Fibroblast of pulmonary artery (primary cell): ENCODE measurements at places on chromosomes 12 and 14.
A peak's percentile ranks its signal among the peaks of the same experiment; 100 is the strongest.

GRCh38 chr12:119423285-119423684, 88.8 kb downstream of the CCDC60 start:
- no peak for DNase-seq

- no peak for DNase-seq
Observed at GRCh38 chr14:31207287-31207754, 272 bp downstream of the HECTD1 start.

- DNase-seq: no peak
Observed at GRCh38 chr14:32081901-32082300, 4.8 kb downstream of the ARHGAP5 start.

DNA sequence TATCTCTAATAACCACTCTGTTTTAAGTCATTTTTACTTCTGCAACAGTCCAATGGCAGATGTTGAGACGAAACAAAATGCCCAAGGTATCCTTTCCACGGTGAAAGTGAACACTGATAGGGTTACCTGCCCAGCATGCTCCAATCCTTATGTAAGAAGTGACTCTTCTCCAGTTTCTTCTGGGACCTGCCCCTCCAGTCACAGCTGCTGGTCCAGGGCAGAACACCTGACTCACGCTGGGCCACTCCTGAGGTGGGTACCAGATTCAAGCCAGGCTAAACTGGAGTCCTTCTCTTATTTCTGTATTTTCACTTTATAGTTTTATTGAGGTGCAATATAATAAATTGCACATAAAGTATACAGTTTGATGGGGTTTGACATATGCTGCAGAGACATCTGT, 16.7 kb downstream of the NT5DC3 start:
- DNase-seq: no peak

- DNase-seq: no peak
Observed at GRCh38 chr14:50832935-50833630, 2.1 kb upstream of the NIN start.

DNA sequence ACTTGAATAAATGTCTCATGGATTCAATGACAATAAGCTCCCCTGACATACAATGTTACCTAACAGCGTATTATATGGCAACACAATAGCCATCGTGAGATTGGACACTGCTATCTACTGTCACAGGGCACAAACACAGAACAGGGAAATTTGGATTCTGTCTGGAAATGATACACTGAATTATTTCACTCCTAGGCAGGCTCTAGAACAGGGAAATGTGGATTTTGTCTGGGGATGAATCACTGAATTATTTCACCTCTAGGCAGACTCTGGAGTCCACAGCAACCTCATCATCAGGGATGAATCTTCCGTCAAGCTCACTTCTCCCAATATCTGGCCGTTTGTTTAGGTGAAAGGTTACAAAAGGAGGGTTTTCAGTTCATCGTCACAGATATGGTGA, 288.8 kb downstream of the TMEM132D start:
- DNase-seq: no peak

GRCh38 chr12:57454566-57455373, at the start of gene INHBE:
INHBE (plus strand) TSS chr12:57455307; CDS start chr12:57455537, 230 bp downstream.
- DNase-seq: peak; percentile 73

GRCh38 chr12:68240975-68241374, 12.4 kb downstream of the IL22 start:
- DNase-seq: no peak

DNA sequence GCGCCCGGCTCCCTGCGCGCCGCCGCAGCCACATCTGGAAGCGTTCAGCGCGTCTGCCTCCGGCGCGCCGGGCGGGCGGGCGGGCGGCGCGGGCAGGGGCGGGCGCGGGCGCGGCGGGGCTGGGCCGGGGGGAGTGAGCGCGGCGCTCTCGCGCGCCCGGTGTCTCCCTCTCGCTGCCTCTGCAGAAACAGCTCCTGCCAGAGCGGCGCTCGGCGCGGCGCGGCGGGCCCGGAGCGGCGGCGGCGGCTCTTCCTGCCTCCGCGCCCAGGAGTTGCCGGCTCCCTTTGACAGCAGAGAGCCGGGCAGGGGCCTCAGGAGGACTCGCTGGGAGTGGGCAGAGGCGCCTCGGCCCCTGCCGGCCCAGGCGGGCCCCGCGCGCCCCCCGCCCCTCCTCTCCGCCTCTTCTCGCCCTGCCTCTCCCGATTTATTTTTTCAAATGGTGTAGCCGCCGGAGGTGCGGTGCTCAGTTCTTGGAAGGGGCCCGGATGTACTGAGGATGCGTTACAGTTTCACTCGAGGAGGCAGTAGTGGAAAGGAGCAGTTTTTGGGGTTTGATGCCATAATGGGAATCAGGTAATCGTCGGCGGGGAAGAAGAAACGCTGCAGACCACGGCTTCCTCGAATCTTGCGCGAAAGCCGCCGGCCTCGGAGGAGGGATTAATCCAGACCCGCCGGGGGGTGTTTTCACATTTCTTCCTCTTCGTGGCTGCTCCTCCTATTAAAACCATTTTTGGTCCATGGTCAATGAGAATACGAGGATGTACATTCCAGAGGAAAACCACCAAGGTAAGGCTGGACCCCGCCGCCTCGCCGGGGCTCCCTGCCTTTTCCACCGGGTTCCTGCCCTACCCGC, at the start of gene CACNA1C:
Gene CACNA1C (plus strand): TSS at position 162 of the 853 bp plus-strand sequence. CDS start 576 bp downstream, at position 738.
- DNase-seq: peak; percentile 37

- DNase-seq: peak; percentile 85
Observed at GRCh38 chr12:42421844-42422779, 96.1 kb downstream of the PPHLN1 start.

DNA sequence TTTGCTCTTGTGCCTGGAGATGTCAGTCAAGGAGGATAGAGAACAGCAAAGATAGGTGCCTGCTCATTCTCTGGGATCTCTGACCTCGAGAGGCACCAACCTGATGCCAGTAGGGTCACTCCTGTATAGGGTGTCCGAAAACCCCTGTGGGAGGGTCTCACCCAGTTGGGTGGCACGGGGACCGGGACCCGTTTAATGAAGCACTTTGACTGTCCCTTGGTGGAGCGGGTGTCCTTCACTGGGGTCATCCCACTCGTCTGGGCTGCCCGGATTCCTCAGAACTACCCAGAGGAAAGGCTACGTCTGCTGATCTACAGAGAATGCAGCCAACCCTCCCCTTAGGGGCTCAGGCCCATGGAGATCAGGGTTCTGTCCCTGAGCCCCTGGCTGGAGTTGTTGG, 157.6 kb downstream of the CAPZA3 start:
- no peak for DNase-seq

GRCh38 chr12:9361879-9362326, 153.7 kb upstream of the PZP start:
- no peak for DNase-seq

DNA sequence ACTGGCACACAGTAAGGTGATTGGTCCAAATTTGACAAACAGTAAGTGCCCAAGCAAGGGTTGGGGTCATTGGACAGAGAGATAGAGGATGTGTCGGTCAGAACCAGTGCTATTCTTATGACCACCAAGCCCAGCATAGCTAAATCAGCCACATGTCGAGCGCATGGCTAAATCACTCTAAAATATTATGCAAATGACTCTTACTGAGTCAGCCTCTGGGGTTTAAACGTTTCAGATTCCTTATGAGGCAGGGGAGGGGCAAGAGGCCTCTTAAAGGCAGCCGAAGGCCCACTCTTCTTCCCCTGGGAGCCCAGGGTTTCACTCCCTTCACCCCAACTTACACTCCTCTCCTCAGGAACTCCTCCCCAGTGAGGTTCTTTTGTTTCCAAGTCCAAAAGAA, 603 bp upstream of the ENDOU start:
- DNase-seq: peak; percentile 66

- no peak for DNase-seq
Observed at GRCh38 chr14:105135700-105136395, 32.7 kb downstream of the JAG2 start.

- DNase-seq: peak; percentile 11
Observed at GRCh38 chr12:23950775-23951451, 1.4 kb upstream of the SOX5 start.

GRCh38 chr12:121400332-121401139, 618 bp downstream of the RNF34 start:
- peak; percentile 30 for DNase-seq

DNA sequence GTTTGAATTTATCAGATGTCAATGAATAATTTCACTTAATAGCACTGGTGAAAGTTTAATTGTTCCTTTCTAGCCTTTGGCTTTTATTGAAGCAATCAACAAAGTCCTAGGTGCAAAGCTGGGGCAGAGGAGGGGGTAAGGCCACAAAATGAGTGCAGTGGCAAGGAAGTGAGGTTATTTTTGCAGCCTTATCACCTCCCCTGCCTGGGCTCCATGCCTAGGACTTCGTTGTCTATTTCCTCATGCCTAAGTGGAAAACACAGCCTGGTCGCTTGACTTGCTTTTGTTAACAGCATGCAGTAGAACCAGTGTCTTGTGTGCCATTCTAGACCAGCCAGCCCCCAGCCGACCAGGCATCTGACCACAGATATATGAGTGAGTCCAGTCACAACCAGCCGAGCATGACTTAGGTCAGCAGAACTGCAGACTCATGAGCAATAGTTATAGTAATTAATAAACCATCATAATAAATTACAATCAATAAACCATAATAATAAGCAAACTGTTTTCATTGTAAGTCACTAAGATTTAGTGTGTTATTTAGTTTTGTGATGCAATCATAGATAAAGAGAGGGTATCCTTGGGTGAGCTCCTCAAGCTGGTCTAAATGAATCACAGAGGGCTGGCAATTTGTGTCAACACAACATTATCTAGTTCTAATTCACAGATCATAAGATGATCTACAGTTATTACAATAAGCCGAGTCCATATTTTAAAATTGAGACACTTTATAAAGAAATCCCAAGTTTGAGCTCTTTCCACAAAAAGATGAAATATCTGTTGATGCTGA, 156.8 kb downstream of the GLT1D1 start:
- DNase-seq: no peak

GRCh38 chr14:68306934-68307789, 485.7 kb downstream of the ZFP36L1 start:
- no peak for DNase-seq

DNA sequence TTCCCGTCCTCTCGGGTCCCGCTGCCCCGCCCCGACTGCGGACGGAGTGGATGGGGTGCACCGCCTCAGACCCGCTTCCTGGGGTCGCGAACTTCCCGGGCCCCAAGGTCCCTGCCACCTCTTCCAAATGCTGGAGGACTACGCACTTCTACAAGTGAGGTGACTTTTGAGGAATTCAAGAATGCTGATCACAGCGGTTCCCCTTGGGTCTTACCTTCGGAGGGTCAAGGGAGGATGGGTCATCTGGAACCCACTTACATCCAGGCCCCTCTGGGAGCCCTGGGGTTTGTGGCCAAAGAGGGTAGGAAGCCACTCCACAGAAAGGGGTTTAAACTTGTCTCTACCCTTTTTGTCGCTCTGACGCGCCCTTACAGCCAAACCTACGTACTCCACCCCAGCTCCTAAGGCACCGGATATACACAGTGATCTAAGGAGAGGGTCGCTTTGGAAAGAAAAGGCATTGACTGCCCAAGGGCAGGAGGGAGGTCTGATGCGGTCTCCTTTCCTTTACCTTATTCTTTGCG, 532 bp upstream of the PRKD1 start:
- DNase-seq: no peak

DNA sequence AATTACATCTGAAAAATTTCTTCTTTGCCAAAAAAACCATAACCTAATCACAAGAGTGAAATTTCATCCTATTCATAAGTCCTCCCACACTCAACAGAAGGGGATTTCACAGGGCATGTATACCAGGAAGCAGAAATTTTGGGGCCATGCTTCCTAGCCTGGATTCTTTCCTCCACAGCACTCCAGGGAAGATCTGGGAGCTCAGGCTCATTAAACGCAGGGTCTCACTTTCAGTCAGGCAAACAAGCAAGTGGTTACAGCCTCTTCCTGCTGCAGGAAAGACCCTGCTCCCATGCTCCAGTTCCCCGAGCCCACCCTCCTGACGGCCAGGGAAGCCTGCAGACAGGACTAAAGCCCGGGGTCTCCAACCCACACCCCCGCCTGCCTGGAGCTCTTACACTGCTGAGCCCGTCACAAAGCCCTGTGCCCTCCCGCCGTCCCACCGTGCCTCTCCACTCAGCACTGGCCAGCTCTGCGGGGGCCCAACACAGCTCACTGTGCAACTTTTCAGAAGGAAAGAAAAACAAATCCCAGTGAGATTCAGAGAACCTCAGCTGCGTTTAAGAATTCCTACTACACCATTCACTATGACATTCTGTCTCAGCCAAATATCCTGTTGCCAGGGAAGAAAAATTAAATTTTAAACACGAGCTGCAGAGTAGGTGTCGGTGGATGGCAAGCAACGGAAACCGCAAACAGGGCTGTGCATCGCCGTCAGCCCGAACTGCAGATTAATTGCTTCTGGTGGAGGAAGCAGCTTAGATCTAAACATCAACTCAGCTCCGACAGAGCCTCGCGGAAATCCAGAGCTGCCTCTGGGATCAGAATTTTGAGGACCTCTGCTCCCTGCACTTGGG, 106.7 kb upstream of the SFSWAP start:
- DNase-seq: no peak

DNA sequence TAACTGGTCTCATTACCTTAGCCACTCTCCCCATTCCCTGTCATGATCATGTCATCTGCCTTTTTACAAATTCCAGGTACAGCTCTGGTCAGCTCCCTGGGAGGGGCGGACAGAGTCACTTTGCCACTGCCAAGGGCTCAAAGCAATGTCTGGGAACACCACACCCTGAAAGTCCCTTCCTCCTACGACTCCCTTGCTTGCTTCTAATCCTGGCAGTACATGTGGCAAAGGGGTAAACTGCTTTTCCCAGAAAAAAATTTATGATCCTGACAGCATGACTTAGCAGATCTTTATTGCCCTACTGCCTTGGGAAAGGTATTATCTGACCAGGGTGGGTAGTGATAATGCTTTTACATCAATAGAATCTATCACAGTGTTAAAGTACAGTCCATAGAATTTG, 376.0 kb upstream of the PDE3A start:
- no peak for DNase-seq

- DNase-seq: no peak
Observed at GRCh38 chr14:99454246-99454645, 26.4 kb downstream of the SETD3 start.

GRCh38 chr14:105919458-105920150, 393.2 kb downstream of the TMEM121 start:
- DNase-seq: no peak

GRCh38 chr14:59480166-59480565, 4.0 kb downstream of the L3HYPDH start:
- no peak for DNase-seq

DNA sequence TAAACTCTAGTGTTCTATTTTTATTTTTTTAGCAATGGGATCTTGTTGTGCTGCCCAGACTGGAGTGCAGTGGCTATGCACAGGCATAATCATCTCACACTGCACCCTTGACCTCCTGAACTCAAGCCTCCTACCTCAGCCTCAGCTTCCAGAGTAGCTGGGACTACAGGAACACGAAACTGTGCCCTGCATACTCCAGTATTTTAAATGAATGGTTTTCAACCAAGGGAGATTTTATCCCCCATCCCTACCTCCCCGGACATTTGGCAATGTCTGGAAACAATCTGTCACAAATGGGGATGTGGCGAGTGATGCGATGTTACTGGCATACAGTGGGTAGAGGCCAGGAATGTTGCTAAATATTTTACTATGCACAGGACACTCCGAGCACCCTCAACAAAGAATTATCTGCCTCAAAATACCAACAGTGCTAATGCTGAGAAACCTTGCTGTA, 2.1 kb downstream of the CBX5 start:
- peak; percentile 54 for DNase-seq

GRCh38 chr12:65430571-65431306, 152.3 kb downstream of the MSRB3 start:
- peak; percentile 79 for DNase-seq

- DNase-seq: no peak
Observed at GRCh38 chr14:88269806-88270420, 53.2 kb downstream of the KCNK10 start.
